ENCODE measurements at places on chromosomes 1 and 21.

GRCh38 chr21:35538386-35538785 lies 489.3 kb upstream of the RUNX1 start:
- no peak for DNase-seq

- DNase-seq = no peak
Measured at GRCh38 chr1:41380979-41381691, 19.9 kb downstream of the FOXO6 start.

DNA sequence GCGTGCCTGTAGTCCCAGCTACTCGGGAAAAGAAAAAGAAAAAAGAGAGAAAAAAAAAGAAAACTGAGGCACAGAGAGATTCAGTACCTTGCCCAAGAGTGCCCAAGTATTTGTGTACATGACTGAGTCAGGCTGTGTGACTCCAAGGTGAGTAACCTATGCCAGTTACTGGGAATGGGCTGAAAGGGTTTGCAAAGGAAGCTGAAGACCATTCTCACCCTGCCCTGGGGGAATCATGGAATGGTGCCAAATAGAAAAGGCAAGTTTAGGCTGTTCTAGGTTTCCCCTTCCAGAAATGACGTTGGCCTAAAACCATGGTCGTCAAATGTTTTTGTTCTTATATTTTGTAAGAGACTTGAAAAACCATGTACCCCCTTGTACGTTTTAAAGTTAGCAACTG lies 37.9 kb upstream of the LRIG2 start:
- DNase-seq = no peak

GRCh38 chr1:74406759-74407158 lies 105.7 kb downstream of the LRRC53 start:
- DNase-seq = no peak

- no peak for DNase-seq
Measured at GRCh38 chr1:237145379-237146135, 103.6 kb downstream of the RYR2 start.

DNA sequence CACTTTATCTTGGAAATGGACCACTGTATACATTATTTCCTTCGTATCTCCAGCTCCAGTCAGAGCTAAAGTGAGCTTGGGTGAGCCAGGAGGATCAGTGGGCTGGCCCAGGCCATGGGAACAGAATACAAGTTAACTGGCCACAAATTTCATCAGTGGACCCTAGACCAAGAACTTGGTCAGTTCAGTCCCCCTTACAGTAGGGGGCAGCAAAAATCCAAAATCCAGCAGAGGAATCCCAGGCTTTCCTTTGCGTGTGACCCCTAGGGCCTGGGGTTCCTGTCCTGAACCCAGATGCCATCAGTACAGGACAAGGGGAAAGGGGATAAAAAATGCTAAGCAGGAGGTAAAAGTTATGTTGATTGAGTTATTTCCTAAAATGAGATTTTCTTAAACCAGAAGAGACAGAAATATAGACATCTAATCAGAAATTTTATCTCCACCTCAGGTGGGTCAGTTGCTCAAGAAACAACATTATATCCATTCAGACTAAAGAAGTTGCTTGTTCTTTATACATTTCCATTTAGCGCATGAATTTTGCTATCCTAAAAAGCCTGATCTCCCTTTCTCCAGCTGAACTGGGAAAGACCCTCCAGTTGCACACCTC lies 24.1 kb upstream of the LCE5A start:
- no peak for DNase-seq

- DNase-seq = no peak
Measured at GRCh38 chr1:200979574-200980451, 43.7 kb downstream of the KIF21B start.

- no peak for DNase-seq
Measured at GRCh38 chr1:39544327-39544726, 32.3 kb downstream of the PABPC4 start.

All from hypothalamus (tissue), 51 donors.